ENCODE measurements at places on chromosomes 6 and 20.

DNA sequence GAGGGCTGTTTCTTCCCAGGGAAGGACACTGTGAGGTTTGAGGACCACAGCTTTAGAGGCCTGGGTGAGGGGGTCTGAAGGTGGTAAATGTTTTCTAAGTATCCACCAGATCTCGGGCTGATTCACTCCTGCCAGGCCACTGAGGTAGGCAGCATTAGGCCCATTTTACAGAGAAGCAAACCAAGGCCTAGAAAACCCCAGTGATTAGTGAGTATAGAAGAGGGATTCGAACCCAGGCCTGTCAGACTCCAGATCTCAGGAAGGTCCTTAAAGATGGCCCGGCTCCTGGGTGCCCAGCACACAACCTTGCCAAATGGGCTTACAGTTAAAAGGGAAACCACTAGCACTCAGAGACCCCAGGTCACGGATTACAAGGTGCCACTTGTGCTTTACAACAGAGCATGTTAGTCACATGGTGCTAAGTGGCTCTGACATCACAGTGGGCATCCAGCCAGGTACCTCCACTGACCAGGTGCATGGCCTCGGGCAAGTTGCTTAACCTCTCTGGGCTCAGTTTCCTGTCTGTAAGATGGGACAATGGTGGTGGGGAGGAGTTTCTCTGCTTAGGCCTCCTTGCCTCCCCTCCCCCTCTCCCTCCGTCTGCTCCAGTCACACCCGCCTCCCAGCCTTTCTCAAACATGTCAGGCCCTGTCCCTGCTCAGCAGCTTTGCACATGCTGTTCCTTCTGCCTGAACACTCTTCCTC lies 18.8 kb upstream of the SIRPA start:
- DNase-seq, result no peak

GRCh38 chr6:33880766-33881165 lies 77.0 kb upstream of the MLN start:
- no peak for DNase-seq

- DNase-seq, result no peak
These were observed 305.5 kb downstream of the QKI start for GRCh38 chr6:163720005-163720404.

- DNase-seq, result peak; percentile 54
These were observed 608.3 kb upstream of the CITED2 start for GRCh38 chr6:139982652-139983295.

- no peak for DNase-seq
These were observed 207.5 kb upstream of the SLC35B3 start for GRCh38 chr6:8642854-8643253.

GRCh38 chr20:64176971-64177370 lies 12.7 kb downstream of the MYT1 start:
- DNase-seq, result no peak

DNA sequence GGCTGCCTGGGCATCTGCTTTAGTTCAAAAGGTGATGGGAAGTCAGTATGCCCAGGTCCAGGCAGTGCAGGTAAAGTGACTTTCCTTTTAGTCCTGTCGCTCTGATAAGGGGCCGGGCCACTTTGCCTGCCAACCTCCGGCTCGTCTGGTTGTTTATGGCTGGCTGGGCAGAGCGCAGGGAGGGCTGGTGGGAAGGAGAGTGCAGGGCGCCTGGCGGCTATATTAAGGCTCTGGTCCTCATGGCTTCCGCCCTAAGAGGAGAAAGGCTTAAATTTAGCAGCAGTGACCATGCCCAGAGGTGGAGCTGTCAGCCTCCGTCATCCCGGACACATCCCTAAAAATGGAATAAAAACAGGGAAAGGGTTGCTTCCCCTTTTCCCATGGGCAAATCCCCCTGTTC lies 14.6 kb downstream of the GATA5 start:
- DNase-seq, result no peak

GRCh38 chr20:35575958-35576357 lies 34.1 kb downstream of the ERGIC3 start:
- no peak for DNase-seq

DNA sequence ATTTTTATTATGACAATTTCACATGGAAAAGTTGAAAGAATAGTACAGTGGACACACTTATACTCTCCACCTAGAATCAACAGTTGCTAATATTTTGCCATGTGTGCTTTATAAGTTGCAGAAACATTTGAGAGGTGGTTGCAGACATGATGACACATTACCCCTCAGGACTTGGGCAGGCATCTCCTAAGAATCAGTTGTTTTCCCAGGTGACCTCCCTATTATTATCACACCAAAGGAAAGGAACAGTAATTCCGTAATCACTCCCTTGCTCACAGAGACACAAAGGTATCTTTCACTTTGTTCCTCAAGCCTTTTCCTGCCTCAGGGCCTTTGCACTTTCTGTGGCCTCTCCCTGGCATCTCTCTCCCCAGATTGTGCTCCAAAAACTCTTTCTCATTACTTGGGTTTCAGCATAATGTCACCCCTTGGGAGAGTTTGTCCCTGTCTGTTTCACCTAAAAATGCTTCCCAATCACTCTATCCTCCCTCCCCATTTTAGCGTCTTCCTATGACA lies 5.9 kb upstream of the SULF2 start:
- no peak for DNase-seq

- no peak for DNase-seq
These were observed 34.7 kb downstream of the TFEB start for GRCh38 chr6:41700463-41701347.

- DNase-seq, result no peak
These were observed 8.8 kb upstream of the CD83 start for GRCh38 chr6:14108571-14109410.

DNA sequence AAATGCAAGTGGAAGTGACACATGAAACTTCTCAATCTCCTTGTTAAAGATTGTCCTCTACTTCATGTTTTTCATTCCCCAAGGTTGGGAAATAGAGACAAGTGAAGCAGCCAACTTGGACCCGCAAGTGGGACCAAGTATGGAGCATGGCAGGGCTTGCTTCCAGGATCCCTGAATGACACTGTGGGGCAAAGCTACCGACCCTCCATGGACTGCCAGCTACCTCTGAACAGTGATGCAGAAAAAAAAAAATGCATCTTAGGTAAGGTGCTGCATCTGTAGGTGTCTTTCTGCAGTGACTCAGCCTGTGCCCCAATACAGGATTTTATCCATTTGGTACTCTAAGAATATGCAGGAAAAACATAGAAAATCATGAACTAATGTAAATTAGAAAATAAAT lies 119.1 kb upstream of the ENPP5 start:
- no peak for DNase-seq

DNA sequence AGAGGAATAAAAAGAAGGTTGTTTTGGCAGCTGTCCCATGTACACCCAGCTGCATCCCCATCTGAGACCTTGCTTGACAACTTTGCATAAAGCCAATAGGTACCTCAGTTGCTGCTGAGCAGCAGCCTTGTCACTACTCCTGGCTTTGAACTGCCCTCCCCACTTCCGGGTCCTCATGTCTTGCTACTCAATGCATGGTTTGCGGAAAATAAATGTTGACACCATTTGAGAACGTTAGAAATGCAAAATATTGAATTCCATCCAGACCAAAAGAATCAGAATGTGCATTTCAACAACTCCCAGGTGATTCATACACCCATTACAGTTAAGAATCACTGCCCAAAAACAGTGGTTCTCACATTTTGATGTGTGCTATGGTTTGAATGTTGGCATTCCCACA lies 32.9 kb downstream of the GPX5 start:
- DNase-seq, result no peak

GRCh38 chr6:166005401-166005943 lies 162.2 kb downstream of the TBXT start:
- DNase-seq, result no peak

GRCh38 chr6:70252604-70253003 lies 50.3 kb downstream of the COL9A1 start:
- no peak for DNase-seq

GRCh38 chr6:126372626-126373025 lies 32.7 kb downstream of the CENPW start:
- DNase-seq, result no peak

- no peak for DNase-seq
These were observed 54.2 kb downstream of the MRPL14 start for GRCh38 chr6:44072959-44073611.

DNA sequence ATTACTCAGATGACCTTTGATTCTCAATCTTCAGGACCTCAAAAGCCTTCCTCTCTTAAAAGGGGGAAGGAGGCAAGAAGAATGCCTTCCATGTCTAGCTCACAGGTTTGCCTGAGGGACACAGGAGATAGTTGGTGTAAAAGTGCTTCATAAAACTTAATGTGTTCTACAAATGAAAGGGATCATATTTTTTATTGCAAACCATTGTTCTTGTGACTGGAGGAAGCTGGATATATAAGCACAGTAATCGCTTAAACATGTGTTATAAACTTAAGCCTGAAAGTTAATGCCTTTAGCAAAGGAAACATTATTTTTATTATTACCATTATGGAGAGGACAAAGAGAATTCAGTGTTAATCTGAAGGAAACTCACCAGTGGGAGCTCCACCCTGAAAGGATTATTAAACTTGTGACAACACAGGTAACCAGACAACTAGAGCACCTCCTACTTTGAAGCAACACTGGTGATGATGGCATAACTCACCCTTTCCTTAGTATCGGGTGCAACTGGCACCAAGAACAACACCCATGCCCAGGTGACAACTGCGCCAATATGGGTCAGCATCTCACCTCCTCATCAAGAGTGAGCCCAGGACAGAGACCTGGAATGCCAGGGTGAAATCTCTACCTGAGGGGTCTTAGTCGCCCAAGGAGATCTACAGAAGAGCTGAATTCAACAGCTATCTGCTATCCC lies 288.7 kb upstream of the PRDM1 start:
- no peak for DNase-seq

GRCh38 chr6:30219244-30219643 lies 6.0 kb upstream of the TRIM26 start:
- DNase-seq, result no peak

DNA sequence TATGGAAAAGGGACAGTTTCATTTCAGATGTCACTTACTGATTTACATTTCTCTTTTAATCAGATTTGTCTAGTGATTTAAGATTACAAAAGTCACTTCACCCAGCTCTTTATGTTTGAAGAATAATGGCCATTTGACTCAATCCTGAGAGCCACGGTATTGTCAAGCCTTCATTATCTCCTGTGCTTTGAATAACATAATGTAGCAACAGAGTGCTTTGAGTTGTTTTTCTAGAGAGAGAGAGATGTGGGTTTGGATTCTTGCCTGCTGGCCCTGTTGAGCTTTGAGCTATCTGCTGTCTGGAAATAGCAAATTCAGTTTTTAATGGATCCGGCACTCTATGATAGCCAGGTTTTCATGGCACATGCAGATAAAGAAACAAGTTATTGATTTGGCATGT lies 478.4 kb upstream of the SOX4 start:
- no peak for DNase-seq

DNA sequence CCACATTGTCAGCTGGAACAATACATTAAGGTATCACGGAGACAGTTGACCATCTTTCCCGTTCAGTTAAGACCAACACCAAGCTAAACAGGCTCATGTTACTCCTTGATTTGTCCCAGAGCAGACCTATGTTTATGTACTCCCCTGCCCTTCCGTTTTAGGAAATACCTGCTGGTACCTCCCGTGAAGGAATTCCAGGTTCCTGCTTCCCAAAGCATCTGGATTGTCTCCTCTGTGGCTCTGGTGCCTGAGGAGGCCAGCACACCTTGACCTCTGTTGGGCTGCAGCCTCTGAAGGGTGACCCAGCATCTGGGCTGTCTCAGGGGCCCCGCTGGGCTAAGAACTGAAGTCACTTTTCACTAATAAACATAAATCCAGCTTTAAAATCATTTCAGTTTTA lies 647.8 kb upstream of the MARCKS start:
- no peak for DNase-seq

DNA sequence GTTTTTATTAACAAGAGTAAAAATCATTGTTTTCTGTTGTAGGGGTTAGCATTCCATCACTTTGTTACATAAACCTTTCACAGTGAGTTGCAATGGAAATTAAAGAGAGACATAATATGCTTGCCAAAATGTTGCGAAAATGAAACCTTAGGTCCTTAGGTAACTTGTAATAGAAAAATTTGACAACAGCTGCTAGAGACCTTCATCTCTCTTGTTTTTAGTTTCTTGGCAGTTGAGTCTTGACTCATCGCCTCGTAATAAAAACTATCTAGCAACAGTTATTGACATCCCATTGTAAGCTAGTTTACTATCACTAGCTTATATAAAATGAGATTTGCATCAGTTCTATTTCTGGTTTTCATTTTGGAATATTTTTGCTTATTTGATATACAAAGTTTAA lies 179.0 kb upstream of the MMS22L start:
- no peak for DNase-seq

DNA sequence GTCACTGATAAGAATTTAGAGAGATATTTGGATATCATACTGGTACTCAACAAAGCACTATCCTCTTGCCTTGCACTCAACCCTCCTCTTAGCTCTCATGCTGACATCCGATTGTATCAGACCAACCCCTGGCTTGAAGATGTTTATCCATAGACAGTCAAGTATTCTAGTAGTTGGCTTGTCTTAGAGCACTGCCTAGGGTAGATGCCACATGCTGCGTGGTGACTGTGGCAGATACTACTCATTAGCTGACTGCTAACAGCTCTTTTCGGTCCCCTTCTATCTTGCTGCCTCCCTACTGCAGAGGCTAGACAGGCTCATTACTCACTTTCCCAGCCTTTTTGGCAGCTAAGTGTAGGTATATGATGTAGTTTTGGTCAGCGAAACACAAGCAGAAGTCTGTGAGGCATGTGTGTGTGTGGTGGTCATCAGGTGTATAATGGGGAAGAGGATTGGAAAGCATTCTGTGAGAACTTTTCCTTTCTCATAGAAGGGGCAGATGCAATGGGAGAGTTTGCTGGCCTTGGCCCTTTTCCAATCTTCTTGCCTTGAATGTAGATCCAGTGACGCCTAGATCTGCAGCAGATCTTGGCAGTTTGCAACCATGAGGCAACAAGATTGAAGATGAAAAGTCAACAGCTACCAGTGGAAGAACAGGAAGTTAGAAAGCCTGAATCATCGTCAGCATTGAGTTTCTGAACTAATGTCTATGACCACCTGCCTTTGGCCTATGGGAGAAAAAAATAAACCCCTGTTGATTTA lies 4.4 kb upstream of the IFNGR1 start:
- DNase-seq, result no peak

- no peak for DNase-seq
These were observed 69.0 kb downstream of the ZHX3 start for GRCh38 chr20:41248368-41249024.

DNA sequence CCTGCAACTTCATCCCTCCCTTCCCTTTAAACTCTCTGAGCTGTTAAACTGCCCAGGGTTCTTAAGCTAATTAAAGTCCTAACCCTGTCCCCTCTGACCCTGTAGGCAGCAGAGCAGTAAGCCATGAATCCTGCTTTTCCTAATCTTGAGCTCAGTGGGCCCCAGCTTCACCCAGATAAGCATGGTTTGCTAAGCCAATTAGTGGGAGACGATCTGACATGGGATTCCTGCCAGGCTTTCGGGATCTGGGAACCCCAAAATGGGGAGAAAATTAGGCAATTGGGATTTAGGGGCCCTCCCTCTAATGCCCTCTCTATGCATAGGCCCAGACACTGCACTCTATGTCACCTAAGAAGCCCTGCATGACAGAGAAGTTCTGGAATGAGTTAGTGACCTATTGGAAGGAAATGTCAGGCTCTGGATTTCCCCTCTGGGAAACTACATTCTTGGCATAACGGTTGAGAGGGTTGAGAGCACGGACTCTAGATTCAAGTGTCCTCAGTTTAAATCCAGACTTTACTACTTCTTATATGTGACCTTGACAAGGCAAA lies 4.6 kb downstream of the XKR7 start:
- DNase-seq, result no peak

- no peak for DNase-seq
These were observed 64.4 kb upstream of the DUSP22 start for GRCh38 chr6:227812-228338.

GRCh38 chr6:136757150-136757549 lies 35.1 kb downstream of the MAP3K5 start:
- no peak for DNase-seq
